ENCODE measurements at places on chromosomes 13 and 19.

DNA sequence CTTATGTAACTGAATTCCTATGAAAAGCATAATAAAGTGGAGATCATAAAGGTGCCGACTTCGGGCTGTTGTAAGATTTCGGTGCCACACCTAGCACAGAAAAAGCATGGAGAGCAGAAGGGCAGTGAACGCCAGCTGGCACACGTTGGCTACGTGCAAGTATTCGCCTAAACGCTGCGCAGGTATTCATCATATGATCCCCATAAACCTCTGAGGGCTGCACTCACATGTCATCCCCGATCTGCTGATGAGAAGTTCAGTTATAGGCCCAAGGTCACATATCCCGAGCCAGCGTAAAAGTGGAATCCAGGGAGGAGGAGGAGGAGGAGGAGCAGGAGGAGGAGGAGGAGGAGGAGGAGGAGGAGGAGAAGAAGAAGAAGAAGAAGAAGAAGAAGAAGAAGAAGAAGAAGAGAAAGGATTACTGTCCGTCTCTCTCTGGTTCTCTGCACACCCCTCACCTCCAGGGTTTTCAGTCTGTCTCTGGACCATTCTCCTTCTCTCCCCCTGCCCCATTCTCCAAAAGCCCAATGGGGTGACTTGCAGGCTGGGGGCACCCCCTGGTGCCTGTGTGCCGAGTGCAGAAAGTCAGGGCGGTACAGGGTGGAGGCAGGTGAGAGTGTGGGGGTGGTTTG lies 18.6 kb upstream of the CYP2S1 start:
- DNase-seq, result no peak

DNA sequence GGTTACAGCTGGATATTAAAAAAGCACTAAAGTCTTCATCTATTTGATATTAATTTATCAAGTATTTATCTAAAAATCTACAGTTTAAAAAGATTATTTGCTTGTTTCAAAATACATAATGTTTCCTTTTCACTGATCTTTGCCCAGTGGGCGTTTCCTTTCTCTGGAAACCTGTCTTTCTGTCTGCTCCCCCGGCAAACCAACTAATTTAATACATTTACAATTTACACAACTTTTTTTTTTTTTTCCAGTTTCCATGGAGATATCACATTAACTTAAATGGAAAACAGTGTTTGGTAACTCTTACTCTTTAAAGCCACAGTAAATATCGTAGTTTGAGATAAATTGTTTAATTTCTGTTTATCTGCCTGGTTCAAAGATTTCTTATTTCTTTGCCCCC lies 5.3 kb downstream of the GPC6 start:
- DNase-seq, result no peak

DNA sequence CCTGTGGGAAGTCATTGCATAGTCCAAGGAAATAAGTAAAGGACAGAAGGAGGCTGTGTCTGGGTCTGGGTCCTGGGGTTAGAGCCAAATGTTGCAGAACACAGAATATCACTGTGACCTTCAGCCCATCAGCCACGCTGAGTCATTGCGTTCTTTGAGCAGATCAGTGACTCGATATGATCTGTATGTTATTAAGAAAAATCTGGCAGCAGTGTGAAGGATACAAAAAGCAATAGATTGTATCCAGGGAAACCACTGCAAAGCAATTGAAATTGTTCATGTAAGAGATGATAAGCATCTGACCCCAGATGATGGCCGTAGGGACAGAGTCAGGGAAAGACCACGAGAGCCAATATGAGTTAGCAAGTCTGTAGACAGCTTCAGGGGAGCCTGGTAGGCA lies 1575.1 kb upstream of the SLC10A2 start:
- DNase-seq, result no peak

- no peak for DNase-seq
These were observed 62.8 kb upstream of the PCDH9 start for GRCh38 chr13:67292886-67293285.

- DNase-seq, result peak; percentile 10
These were observed 313.2 kb downstream of the SHISA2 start for GRCh38 chr13:25738342-25739196.

DNA sequence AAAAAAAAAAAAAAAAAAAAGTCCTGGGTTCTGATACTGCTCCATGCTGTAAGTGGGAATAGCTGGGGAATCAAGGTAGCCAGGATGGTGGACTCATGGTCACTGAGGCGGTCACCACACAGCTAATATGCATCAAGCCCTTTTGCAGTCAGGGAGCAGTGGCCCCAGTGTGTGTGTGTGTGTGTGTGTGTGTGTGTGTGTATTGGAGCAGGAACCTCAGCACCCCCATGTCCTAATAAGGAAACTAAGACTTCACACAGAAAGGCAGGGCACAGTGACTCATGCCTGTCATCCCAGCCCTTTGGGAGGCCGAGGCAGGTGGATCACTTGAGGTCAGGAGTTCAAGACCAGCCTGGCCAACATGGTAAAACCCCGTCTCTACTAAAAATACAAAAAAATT lies 12.0 kb downstream of the B3GNT3 start:
- no peak for DNase-seq

DNA sequence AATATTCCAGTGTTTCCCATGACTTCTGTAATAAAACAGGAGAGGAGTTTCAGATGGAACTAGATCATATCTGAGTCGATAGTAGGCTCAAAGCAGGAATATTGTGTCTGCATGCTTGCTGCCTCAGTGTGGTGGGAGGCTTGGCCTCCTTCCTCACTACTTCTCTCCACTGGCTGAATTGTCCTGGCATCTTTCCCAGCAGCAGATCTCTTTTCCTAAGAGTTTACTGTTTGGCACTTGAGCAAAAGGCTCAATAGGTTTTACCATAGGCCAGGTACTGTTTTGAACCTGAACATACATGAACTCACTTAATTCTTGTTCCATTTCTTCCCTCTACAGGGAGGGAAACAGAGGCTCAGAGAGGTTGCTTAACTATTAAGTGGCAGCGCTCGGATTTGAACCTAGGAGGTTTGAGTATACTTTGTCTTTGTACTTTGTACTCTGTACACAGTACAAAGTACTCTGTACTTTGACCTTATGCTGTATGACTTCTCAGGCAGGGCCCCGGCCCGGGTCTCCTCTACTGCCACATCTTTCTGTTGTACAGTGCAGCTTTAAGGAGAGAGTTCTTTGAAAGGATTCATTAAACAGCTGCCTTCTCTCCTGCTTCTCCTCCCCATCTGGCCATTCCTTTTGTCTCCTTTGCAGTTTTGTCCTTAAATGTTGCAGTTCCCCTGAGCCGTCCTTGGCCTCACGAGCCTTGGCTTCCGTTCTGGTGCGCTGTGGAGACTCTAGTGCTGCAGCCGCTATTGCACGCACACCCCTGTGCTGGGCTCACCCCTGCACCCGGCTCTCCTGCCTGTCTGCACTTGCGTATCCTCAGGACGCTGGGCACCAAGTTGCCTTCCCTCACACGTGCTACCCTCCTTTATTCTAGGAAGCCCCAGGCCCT lies 8.1 kb downstream of the B3GLCT start:
- no peak for DNase-seq

DNA sequence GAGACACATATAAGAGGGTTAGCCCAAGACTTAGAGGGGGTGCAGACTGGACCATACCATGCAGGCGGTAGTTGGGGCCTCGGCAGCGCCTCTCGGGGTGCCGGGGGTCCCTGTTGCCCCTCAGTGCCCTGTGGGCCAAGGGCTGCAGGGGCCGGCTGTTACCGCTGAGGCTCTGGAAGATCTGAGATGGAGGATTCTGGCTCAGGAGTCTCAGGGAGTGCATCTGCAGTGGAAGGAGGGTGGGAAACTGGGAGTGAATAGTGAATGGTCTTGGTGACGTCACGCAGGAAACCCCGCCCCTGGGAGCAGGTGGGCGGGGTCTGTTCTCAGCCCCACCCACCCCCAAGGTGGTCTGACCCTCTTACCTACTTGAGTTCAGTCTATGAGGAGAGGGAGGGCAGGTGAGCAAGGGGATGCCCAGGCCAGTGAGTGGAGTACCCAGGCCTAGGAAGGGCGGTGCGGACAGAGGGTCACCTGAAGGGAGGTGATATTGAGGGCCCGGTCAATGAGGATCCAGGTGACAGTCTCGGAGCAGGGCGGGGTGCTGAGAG lies 1.7 kb upstream of the DBP start:
- peak; percentile 38 for DNase-seq
